AG04449 (cell line): ENCODE measurements at places on chromosomes 5 and 9.

GRCh38 chr5:177496070-177496726 lies 1.2 kb downstream of the PDLIM7 start:
- no peak for DNase-seq

DNA sequence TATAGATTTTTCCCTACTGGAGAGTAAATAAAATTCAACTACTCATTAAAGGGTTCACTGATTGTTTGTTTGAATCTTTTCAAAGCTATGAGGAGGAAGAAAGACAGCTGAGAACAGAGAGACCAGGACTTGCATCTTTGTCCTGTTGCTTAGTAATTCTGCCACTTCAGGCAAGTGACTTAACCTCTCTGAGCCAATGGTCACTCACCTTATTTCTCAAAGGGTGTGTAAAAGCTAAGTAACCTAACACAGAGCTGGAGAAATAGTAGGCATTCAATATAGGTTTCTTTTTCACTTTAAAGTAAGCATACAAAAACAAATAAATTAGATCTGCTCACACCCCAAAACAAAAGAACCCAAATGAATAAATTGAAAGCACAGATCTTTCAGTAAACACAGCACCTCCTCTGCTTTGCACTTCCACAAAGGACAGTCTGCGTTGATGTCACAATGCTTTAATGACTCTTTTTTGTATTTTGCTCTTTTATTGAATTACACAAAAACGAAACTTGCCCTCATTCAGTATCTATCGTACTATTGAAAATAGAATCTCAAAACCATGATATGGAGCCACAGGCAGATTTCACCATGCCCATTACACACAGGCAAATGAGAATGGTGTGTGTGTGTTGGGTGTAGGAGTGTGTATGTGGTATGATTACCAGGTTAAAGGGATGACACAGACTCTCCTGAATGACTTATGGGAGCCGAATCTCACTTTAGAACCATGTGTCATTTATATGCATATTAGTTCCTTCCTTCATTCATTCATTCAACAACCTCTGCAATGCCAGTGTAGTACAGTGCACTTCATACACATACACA lies 166.0 kb downstream of the EBF1 start:
- DNase-seq: no peak

DNA sequence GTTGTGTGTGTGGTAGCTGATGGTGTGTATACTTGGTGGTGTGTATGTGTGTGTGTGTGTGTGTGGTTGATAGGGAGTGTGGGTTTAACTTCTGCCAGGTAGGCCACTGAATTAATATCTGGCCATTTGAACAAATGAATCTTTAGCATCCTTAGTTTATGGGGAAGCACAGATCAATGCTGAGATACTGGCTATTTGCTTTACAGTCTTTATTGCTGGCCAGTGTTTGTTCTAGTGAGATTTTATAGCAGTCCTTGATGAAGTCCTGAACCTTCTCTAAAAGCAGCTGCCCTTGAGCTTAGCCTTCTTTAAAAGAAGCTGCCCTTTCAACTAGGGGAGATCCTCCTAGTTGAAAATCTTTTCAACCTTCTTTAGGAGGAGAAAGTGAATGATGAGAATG lies 69.3 kb downstream of the MACIR start:
- no peak for DNase-seq

DNA sequence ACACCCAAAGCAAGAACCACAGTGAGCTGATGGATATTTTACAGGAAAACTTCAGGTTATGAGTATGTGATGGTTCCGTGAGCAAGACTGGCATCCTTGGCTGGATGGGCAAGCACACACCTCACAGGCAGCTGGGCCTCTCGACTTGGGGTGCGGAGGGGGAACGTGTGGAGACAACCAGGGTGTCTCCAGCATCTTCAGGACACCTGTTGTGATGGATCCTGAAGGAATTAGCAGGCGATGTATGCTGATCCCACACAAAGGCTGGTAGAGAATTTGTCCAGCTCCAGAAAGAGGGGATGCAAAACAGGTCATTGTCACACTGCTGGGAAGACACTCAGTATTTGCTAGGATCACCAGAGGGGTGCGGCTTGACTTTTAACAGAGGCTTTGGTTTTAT lies 42.7 kb downstream of the SECISBP2 start:
- no peak for DNase-seq

GRCh38 chr9:6630502-6631206 lies 14.9 kb downstream of the GLDC start:
- no peak for DNase-seq

GRCh38 chr5:174288439-174288838 lies 242.9 kb downstream of the NSG2 start:
- no peak for DNase-seq

DNA sequence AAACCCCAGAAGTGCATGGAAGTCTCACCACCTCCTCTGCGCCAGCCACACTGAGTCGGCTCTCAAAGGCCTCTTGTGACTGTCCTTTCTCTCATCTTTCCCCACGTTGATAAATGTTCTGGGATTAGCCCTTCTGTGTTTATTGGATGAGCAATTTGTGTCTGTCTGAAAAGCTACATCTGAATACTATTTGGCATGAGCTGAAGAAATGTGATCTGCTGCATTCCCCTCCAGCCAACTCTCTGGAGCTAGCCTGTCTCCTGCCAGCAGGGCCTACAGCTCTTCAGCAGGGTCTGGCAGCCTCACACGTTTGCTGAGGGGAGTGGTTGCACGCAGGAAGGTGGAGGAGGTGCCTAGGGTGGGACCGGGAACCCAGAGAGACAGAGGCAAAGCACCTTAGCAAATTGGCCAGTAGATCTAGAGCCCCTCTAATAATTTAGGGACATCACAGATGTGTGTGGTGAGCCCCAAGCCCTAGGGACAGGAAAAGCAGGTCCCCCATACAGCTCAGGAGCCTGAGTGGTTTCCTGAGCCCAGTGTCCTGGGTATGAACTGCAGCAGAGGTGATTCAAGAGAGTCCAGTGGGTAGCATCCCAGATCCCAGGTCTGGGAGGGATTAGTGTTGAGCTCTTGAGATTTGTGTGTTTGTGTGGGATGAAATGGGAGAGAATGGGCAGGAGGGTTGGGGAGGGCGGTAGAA lies 20.5 kb upstream of the B4GALT1 start:
- DNase-seq: no peak

DNA sequence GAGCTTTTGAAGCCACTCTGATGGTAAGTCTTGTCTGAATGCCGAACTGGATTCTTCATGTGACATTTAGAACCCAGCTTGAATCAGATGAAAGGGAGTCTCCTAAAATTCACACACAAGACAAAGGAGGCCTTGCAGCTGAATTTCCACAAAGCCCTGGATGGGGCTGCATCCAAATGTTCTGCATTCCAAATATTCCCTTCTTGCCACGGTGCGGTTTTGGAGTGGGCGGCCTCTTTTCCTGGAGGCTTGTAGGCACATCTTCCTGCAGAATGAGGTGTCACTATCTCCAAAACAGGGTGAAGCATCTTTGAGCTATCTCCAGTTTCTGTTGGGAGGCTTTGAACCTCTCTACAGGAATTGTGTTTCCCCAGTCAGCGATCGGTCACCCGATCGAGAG lies 342.7 kb downstream of the ARHGEF28 start:
- no peak for DNase-seq

DNA sequence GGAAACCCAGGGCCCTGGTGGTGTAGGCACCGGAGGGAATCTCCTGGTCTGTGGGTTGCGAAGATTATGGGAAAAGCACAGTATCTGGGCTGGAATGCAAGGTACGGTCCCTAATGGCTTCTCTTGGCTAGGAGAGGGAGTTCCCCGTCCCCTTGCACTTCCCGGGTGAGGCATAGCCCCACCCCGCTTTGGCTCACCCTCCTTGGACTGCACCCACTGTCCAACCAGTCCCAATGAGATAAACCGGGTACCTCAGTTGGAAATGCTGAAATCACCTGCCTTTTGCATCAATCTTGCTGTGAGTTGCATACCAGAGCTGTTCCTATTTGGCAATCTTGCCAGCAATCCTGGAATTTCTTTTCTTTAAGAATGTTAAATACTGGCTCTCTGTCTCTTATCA lies 1429.1 kb downstream of the MAT2B start:
- DNase-seq: no peak

DNA sequence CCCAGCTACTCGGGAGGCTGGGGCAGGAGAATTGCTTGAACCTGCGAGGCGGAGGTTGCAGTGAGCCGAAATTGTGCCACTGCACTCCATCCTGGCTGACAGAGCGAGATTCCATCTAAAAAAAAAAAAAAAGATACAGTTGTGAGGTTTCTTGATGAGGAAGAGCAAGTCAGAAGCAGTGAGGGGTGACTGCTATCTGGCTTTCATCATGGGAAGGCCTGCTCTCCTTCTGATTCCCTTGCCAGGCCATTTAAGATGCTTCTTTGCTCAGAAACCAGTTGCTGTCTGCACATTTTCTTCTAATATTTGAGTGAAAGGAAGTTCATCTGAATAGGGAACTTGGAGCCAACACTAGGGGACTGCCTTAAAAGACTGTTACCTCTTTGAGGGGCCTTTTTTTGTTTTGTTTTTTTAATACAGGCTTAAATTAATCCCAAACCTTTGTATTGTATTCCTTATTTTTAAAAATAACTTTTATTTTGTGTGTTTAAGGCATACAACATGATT lies 201.9 kb downstream of the ARHGAP26 start:
- no peak for DNase-seq

GRCh38 chr5:179207470-179207869 lies 137.8 kb downstream of the ADAMTS2 start:
- no peak for DNase-seq

GRCh38 chr9:133261753-133262120 lies 13.3 kb downstream of the ABO start:
- DNase-seq: no peak
